Skin of body (tissue), 3 donors: ENCODE measurements at places on chromosomes 5 and 9. TPM values are rescaled to one million over a fixed set of nuclear protein-coding genes. Genes with fewer than 3 reads are reported as not detected.

Gene PIP5K1B
- total RNA-seq: 5.0 TPM

Gene SLC25A48
- total RNA-seq: 2.4 TPM

Gene RPS14
- total RNA-seq: 2,415 TPM

Gene TPM2
- total RNA-seq: 517 TPM

Gene ABO
- total RNA-seq: 0.39 TPM

Gene CORO2A
- 2.3 TPM for total RNA-seq

Gene PRRX2
- 9.4 TPM for total RNA-seq
